Activated effector memory CD4-positive, alpha-beta T cell treated with Interleukin-2 at 50 U/mL for 16 hours (primary cell): ENCODE measurements at places on chromosomes 11 and 22.

DNA sequence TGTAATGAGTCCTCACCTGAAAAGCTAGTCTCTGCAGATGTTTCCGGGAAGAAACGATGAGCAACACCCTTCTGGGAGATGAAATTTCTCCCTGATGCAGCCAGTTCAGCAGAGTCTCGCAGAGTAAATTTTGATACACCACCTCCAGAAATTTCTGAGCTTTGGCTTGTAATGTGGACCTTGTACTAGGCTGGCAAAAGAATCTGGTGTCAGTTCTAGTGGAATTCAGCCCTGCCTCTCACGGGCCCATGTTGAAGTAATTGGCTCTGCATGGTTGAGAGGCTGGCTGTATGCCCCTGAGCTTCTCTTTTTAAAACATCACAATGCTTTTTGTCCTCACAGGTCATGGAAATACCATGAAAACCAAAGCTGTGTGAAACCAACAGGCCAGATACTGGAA is at the start of gene GLYAT:
Gene GLYAT, minus strand, starts transcription at position 125 of the 400 bp plus-strand sequence. CDS start 7,447 bp downstream, outside the sequence.
- no peak for DNase-seq

DNA sequence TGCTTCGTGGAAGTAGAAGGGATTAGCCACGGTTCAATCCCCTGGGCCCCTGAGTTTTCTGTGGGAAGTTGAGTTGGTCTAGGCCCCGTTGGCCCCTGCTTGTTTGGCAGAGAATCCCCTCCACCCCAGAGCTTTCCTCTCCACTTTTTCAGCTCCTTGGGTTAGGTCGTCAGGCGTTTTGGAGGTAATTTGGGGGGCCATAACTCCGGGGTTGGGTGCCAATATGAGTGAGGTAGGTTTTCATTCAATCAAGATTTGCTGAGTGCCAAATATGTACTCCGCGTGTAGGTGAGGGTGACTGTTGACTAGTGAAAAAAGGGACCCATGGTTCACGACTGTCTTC is 590 bp downstream of the ATG13 start:
- DNase-seq: no peak

GRCh38 chr22:38169116-38169515 is 12.5 kb downstream of the PLA2G6 start:
- no peak for DNase-seq

- DNase-seq: no peak
Observed at GRCh38 chr22:48004936-48005335, 1242.5 kb downstream of the TBC1D22A start.

DNA sequence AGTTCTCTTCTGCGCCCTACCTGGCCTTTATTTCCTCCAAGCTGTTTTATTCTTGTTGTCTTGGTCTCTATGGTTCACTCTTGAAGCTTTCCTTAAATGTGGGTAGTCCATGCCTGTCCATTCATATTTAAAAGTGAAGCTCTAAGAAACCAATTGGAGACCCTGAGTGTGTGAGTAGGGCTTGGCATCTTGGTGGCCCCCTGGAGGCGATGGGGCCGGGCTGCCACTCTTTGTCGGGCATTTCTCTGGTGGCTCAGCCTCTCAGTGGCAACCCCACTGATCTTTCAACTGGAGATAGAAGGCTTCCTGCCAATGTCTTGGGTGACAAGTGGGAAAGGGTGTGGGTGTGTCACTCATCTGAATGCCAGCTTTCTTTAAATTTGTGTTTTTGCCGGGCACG is 9.1 kb downstream of the TRPT1 start:
- DNase-seq: no peak

DNA sequence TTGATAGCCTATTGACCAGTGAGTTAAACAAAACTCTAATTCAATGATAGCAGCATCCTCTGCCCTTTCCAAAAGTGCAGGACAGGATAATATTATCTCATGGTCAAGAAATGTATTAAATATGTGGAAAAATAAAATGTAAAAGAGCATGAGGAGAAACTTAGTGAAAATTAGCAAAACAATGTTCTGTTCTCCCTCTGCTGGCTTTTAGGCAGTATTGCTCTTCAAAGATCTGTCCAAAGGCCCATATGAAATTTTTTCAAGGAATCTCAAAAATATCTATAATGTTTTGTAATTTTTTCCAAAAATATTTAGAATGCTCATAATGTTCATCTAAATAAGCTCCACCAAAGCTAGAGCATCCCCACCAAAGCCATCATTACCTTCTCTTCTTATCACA is 8.3 kb upstream of the ARL14EP start:
- DNase-seq: no peak

DNA sequence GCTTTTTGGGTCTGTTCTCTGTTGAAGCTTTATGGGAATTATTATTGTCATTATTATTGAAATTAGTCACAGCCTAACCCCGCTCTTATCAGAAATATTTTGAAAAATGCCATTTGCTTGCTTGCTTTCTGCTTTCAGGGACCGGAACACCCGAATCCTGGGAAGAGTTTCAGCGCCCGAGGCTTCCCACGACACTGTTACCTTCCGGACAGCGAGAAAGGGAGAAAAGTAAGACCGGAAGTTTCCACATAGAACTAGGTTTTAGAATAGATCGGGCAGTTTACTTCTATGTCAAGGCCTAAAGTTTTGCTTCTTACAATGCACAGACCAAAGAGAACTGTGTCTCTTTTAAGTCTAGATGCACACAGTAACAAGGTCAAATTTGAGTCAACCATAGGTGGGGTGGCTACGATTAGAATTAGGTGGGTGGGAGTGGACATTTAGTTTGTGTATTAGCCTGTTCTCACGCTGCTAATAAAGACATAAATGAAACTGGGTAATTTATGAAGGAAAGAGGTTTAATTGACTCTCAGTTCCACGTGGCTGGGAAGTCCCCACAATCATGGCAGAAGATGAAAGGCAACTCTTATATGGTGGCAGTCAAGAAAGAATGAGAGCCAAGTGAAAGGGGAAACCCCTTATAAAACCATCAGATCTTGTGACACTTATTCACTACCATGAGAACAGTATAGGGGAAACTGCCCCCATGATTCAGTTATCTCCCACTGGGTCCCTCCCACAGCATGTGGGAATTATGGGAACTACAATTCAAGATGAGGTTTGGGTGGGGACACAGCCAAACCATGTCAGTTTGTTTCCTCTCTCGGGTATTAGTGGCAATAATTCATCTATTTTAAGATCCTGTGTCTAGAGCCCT is 12.9 kb downstream of the MPEG1 start:
- no peak for DNase-seq

DNA sequence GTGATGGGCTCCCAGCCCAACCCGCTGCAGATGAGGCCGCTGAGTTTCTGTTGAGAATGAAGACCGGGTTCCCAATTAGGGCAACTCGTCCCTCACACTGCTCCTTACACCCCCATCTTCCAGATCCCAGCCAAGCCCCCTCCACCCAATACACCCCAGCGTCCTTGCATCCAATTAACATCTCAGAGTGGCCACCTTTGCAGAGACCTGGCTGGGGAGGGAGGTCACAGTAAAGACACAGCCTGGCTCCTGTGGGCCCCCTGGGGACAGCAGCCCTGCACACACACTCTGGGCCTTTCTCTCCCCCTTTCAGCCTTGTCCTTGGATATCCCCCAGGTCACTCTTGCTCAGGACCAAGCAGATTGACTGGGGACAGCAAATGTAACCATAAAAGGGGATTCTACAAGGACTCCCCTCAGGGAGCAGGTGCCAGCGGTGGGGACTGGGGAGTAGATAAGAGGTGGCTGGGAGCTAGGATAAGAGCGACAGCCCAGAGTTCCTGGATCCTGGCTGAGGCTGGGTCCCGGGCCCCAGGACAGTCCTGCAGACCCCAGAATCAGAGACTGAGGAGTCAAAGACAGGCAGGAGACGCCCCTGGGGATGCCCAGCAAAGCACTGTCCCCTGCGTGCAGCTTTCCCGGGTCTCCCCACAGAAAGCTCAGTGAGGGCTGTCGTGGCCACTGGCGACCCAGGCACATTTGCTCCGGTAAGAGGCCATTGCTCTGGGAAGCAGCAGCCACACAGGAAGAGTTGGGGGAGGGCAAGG is 8.4 kb downstream of the APOBEC3A start:
- no peak for DNase-seq

DNA sequence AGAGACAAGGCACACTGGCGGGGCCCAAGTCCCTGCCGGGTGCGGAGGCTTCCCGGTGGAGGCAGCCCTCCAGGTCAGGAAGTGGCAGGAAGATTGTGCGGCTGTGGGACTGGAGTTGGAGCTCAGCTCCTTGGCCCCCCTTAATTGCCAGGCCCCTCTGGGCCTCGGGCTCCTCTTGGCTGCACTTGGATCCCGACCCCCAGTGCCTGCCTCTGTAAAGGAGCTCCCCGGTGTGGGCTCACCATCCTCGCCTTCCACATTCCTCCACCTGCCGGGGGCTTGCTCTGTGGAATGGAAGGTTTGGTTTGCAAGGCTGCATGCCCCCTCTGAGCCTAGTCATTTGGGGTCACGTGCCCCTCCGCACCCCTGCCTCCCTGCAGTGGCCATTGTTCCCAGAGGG is 38.1 kb upstream of the COMT start:
- DNase-seq: no peak

DNA sequence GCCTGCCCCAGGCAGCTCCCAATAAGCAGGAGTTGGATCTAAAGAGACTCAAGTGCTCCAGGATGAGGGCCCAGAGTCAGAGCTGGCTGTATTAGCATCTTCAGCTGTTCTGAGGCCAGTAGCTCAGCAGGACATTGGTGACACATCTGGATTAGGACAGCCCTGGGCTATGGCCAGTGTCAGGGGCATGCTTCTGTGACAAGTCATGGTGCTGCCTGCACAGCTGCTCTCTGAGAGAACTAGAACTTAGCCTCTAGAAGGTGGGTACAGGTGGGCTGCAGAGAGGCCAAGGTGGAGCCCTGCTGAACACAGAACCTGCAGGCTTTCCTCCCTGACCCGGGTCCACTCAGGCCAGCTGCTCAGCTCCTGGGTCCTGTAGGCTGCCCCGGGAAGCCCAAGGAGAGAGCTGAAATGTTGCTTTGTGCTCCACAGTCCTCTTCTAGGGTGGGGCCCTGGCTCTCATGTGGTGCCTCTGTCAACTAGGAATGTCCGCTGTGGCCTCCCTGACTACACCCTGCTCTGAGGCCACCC is 426.9 kb downstream of the SOX6 start:
- no peak for DNase-seq

DNA sequence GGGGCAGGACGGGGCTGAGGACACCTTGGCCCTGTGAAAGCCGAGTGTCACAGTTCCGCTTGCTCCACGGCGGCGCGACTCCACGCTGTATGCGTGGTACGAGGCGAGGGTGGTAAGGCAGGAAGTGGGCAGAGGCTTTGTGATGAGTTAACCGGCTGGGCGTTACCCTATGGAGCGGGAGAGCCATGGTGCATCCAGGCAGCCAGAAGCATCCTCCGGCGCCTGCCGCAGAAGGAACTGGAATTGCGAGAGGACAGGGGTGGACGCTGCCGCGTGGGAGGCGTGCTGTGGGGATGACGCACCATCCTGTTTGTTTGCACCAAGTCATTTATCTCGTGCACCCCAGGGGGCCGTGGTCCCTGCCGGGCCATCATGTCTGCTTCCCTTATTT is 643.9 kb downstream of the BRD1 start:
- no peak for DNase-seq

- no peak for DNase-seq
Observed at GRCh38 chr11:2466069-2466801, 21.4 kb downstream of the KCNQ1 start.

- DNase-seq: no peak
Observed at GRCh38 chr22:23151827-23152226, 6.5 kb downstream of the RAB36 start.

DNA sequence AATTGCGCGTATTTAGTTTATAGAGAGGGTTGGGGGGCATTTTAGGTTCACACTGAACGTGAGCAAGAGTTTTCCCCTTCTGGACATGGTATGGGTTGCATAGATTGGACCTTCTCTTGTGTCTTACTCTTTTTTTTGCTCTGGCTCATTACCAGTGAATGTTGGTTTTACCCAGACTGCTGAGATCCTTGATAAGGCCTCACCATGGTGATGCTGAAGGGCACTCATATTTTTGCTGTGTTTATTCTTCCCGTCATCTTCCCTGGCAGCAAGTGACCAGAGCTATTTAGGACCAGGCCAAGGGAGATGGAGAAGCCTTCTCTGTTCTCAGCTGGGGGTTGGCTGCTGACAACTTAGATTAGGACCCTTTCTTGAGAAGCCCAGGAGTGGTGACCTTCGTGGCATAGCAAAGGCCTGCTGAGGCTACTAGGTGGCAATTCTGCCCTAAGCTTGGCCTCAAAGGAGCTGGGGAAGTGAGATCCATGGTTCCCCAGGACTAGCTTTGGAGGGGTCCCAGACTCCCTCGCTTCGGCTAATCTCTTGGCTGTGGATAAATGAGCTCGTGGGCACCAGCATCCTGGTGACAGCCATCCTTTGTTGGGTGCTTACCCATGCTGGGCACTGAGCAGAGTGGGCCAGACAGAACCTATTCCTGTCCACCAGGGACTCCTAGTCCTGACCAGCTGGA is 47.3 kb downstream of the GRIK4 start:
- no peak for DNase-seq

DNA sequence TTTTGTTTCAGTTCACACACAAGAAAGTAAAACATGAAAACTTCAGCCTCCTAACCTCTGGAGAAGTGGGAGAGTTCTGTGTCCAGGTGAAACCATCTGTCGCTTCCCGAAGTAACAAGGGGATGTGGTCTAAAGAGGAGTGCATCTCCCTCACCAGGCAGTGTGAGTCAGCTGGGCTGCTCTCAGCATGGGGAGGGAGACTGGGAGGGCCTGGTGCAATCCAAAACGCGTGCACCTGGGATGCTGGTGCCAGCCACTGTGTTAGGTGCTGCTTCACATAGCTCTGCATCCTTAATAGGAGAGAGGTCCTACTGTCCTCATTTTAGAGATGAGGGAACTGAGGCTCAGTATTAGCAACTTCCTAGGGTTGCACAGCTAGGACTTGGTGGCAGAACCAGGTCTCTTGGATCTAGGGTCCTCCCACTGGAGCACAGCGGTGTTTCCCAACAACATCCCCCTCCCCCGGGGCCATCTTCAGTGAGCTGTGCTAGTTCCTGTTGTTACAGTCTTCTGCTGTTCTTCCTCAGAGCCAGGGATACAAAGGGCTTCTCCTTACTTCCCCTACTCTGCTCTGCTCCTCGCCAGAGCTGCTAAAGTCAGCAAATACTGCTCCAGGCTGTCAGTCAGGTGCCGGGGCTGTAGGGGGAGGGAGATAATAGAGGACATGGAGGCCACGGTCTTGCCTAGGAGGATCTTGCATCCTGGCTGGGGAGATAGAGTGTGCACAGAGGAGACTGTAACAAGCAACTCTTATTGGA is 8.0 kb downstream of the IL10RA start:
- no peak for DNase-seq

- no peak for DNase-seq
Observed at GRCh38 chr11:10680956-10681487, 12.5 kb downstream of the IRAG1 start.

- DNase-seq: peak; percentile 21
Observed at GRCh38 chr11:35305670-35306382, 113.5 kb downstream of the SLC1A2 start.

- no peak for DNase-seq
Observed at GRCh38 chr11:82225502-82225901, 508.2 kb downstream of the FAM181B start.

DNA sequence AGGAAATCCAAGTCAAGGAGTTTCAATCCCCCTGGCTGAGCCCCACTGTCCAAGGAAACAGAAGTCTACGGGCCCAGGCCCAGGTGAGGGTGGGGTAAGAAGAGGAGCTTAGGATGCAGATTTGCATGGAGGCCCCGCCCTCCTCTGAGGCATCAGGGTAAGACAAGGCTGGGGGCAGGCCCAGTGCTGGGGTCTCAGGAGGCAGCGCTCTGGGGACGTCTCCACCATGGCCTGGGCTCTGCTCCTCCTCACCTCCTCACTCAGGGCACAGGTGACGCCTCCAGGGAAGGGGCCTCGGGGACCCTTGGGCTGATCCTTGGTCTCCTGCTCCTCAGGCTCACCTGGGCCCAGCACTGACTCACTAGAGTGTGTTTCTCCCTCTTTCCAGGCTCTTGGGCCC is 31.3 kb upstream of the IGLL5 start:
- no peak for DNase-seq
